ENCODE measurements at places on chromosomes 11 and 22. TPM values are rescaled to one million over a fixed set of nuclear protein-coding genes. Genes with fewer than 3 reads are reported as not detected.

Gene PDGFD
- 1.0 TPM for total RNA-seq

Gene PANX1
- total RNA-seq: 10.7 TPM

DNA sequence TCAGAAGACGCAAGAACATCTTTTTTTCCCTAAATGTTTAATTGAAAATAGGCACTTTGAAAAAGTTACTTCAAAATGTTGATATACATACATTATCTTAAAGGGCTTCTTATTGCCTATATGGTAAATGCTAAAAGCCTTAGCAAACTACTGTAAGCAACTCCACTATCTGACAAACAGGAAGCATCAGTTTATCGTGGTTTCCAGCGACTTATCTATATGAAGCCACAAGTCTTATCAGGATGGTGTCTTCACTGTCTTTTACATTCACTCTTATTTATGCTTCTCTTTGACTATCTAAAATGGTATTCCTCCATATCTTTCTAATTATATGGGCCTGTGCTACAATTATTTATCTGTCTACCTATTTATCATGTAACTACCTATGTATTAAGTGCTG is 2091.9 kb downstream of the LRRC4C start:
- H3K27ac ChIP-seq: no peak overlapping the region
- H3K4me1 ChIP-seq: peaks cover 3% of the 10 kb centered on the region
- H3K27me3 ChIP-seq: no peaks in the 10 kb centered on the region
- H3K36me3 ChIP-seq: no peaks in the 10 kb centered on the region
- DNase-seq: no peak

Gene SELENOM
- total RNA-seq: 23.6 TPM

GRCh38 chr11:132228746-132229325 is 858.4 kb downstream of the NTM start:
- no peak overlapping the region for H3K27ac ChIP-seq
- no peaks in the 10 kb centered on the region for H3K27me3 ChIP-seq
- DNase-seq: no peak
- no peaks in the 10 kb centered on the region for H3K36me3 ChIP-seq
